ENCODE measurements at places on chromosomes 3 and 15.
A peak's percentile ranks its signal among the peaks of the same experiment; 100 is the strongest.

- DNase-seq, result no peak
Observed at GRCh38 chr3:151999936-152000335, 126.5 kb downstream of the SUCNR1 start.

DNA sequence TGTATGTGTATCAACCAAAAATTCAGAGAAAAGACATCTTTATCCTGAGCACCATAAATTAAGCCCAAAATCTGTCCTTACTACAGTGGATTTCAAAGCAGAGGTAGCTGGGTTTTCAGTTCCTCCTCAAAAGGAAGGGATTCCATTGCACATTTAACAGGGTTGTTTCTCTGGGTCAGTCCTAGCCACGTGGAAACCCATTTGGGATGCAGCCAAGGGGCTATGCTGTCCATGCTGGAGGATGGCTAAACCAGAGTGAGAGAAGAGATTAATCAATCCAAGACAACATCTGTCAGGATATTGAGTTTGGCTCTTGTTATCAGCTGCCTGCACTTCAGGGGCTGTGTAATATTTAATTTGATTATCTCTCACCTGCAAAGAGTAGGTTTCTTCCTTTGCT is 28.1 kb downstream of the LSAMP start:
- no peak for DNase-seq

DNA sequence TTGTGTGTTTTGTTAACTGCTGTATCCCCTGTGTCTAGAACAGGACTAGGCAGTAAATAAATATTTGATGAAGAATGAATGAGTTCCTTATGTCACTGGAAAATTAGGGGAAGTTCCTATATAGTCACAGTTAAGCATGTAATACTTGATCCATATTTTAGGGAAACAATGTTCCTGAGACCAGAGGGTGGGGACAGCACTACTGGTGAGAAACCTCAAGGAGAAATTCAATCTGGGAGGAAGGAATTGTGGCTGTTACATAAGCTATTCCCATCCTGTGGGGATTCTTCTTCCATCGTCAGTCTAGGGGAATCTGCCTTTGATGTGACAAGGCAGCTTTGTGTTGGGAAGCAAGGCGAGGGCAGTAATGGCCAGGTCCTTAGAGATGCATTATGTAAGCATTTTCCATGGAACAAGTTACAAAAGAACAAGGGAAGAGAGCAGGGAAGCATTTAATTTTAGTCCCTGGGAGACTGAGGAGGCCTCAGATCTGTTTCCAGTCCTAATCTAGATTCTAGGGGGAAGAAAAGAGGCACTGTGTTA is 219.3 kb upstream of the TTC14 start:
- DNase-seq, result no peak

- DNase-seq, result no peak
Observed at GRCh38 chr3:62696011-62696410, 179.2 kb downstream of the CADPS start.

DNA sequence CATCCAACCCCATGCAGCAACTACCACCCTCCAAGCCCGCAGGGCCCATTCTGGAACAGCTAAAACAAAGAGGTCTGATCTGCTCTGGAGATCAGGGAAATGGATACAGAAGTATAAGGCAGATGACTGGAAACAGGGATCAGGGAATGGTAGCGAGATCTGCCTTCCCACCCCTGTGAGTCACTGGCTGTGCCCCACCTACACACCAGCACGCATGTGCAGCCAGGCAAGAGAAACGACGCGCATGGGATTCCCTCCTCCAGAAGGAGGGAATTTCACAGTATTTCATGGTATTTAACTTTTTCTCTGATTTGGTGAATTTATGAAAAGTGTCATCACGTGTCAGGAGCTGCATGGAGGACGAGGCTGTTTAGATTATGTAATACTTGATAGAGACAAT is 116.7 kb downstream of the ARRDC4 start:
- DNase-seq, result no peak

GRCh38 chr3:33919312-33920120 is 121.1 kb downstream of the PDCD6IP start:
- no peak for DNase-seq

GRCh38 chr15:66292571-66293418 is 573 bp upstream of the DIS3L start:
- no peak for DNase-seq

GRCh38 chr3:37096288-37096687 is 78.1 kb downstream of the LRRFIP2 start:
- no peak for DNase-seq

GRCh38 chr15:39388118-39388517 is 192.8 kb upstream of the THBS1 start:
- no peak for DNase-seq

DNA sequence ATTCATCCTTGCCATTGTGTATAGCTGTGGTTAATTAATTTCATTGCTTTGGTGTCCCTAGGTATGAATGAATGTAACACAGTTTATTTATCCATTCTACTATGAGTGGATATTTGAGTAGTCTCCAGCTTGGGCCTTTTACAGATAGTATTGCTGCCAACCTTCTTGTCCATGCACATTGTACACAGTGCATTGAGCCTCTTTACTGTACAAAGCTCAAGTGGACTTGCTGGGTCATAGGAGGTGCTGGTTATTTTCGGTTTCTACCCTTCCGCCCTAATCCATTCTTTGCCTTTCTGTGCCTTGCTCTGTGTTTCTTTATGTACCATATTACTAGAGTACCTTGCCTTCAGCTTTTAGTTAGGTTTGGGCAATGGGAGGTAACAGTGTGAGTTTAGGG is 60.7 kb downstream of the DUT start:
- no peak for DNase-seq

GRCh38 chr3:167151636-167152035 is 228.5 kb downstream of the ZBBX start:
- DNase-seq, result no peak

DNA sequence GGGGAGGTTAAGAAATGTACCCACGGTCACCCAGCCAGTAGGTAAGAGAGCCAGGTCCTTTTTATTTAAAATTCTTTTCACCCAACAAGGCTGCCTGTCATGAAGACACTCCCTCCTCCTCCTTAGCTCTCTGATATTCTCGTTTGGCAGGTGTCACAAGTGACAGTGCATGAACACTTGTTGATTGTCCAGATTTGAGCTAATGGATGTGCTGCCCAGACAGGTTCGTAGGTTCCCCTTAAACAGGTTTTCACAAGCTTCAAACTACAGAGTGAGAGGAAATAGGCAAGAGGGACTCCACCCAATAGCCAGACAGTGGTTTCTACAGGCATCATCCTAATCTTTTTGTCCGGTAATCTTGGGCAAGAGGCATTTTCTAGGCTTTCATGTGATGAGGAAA is 32.2 kb downstream of the ATP13A4 start:
- no peak for DNase-seq

- DNase-seq, result no peak
Observed at GRCh38 chr3:113128386-113129015, 82.9 kb upstream of the BOC start.

DNA sequence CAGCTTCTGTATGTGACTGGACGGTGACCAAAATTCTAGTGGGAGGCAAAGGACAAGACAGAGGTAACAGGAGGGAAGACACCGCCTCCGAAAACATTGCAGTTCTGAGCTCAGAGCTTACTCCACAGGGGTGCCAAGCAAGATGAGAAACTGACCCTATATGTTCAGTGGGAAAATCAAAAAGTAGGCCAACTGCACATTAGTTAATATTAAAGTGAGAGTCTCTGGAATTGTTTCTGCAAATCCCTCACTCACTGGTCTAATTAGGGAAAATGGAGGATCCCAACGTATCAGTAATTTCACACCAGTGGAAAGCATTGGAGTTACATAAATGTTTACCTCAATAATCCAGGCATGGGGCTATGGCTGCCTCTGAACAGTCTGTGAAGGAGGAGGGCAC is 313.3 kb upstream of the KCNH8 start:
- no peak for DNase-seq

DNA sequence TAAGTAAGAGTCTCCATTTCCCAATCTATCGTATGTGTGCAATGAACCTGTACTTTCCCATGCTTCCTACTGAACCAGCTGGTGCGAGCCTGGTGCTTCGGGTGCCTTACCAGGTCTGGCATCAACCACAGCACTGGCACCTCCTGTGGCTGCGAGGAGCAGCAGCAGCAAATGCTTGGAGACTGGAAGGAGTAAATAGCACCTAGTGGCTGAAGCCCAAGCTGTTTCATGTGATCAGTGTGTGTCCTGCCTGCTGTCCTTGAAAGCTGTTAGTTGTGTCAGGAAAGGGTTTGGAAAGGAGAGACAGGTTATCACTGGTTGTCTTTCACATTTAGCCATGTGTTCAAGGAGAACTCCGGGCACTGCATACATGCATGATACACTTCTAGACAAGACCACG is 31.8 kb downstream of the PCOLCE2 start:
- DNase-seq, result peak; percentile 65

- no peak for DNase-seq
Observed at GRCh38 chr15:69919816-69920215, 177.9 kb downstream of the TLE3 start.

DNA sequence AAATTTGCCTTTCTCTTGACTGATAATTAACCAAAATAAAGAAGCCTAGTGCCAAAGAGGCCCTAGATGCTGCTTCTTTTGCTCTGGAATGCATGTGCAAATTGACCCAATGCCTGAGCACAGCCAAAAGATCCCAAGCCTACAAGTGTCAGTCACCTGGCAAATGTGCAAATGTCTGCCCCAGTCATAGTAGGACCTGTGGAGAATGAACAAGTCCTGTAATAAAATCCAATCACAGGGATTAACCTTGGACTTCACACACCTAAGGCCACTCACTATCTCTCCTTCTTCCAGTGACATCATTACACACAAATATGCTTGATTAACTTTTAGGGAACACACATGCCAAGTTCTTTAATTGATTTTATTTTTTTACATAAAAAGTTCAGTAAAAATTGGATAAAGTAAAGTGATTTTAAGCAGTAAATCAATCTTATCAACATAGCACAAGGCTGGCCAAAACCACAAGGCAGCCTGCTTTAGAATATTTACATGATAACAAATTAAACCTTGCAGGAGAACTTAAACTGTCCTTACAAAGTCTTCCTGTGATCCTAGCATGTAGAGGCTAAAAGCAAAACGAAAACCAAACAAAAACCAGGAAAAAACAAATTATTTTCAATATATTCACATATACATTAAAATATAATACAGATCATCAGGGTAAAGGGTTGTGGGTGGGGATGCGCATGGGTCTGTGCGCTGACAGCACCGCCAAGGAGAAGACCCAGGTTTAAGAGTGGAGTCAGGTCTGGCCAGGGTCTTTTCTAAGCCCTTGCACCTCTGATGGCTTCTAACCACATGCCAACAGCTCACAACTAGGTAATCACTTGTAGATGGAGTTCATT is 36.8 kb downstream of the NBEAL2 start:
- DNase-seq, result no peak

DNA sequence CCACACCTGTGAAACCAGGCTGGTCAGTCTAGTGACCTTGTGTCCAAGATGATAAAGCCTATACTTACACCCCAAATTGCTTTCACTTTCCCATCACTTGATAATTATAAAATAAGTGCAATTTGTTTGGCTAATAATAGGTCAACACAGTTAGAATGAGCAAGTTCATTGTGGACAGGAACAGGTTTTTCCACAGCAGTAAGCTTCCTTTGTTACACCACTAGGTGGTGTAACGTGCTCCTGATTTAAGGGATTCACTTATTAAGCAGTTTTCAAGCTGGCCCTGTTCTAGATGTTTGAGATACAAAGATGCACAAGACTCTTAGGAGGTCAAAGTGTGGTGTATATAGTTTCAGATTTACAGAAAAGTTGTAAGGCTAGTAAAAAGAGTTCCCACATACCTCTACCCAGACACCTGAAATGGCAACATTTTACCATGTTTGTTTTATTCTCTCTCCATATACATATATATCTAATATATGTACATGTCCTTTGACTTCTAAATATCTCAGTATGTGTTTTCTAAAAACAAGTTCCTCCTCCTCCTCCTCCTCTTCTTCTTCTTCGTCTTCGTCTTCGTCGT is 6.8 kb upstream of the MFSD1 start:
- DNase-seq, result peak; percentile 20

DNA sequence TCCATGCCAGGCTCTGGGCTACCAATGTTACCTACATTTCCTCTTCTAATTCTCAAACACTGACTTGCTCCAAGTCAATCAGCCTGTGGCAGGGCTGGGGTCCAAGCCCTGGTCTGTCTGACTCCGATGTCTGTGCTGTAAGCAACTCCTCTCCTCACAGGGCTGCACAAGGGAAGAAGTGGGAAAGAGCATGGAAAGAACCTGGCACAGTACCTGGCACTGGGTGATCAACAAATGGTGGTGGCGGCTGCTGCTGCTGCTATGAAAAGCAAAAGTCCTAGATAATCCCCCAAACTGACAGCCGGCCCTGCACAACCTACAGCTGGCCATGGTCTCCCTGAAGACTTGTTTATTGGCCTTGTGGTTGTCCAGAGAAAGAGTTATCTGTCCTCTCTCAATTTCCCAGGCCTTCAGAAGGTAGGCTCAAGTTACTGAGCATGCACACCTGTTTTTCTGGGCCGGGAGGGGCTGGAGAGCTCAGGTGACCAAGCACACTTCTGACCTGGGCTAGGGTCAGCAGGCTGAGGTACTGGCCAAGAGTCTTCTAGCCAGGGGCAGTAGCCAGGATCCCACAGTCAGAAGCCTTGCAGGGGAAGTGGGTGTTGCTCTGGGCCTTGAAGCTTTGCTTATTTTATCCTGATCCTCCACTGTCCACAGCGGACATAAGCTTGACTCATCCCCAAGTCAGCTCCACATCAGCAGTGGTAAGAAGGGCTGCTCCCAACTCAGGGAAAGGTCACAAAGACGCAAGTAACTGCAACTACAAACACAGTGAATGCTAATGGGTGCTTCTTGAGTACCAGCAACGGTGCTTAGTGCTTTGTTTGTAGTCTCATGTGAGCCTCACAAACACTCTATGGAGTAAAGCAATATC is 35.3 kb upstream of the KY start:
- DNase-seq, result no peak

DNA sequence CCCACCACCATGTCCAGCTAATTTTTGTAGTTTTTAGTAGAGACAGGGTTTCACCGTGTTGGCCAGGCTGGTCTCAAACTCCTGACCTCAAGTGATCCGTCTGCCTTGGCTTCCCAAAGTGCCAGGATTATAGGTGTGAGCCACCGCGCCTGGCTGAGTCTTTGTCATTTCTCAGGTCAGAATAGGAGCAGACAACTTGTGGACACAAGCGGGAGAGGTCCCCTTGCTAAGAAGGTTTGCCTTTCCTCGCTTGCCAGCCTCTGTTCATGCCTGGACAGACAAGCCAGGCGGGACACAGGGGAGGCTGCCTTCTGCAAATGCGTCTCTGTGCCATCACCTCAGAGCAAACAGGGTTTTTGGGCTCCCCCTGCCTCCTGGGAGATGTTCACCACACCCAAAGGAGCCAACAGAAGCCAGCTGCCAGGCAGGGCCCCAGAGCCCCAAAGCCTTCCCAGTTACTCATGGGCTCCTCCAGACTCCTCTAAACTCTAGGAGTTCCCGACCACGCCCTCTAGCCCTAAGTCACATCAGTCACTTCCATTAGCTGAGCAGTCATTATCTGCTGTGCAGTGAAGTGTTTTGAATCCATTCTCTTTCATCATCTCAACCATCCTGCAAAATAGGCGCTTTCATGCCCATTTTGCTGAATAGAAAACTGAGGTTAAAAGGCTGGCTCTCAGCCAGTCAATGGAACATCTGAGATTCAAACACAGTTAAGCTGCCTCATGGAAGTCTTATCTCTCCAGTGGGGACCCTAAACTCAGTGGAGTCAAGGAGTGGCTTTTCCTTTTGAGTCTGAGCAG is 245.0 kb downstream of the UACA start:
- no peak for DNase-seq

- DNase-seq, result no peak
Observed at GRCh38 chr15:47963265-47963664, 157.5 kb upstream of the SLC24A5 start.

All from SK-N-SH (cell line).